ENCODE measurements at places on chromosomes 2 and 18.

GRCh38 chr2:24024996-24025663, 15.2 kb downstream of the MFSD2B start:
- DNase-seq, result no peak

GRCh38 chr2:43818761-43819160, 19.9 kb downstream of the ABCG5 start:
- no peak for DNase-seq

DNA sequence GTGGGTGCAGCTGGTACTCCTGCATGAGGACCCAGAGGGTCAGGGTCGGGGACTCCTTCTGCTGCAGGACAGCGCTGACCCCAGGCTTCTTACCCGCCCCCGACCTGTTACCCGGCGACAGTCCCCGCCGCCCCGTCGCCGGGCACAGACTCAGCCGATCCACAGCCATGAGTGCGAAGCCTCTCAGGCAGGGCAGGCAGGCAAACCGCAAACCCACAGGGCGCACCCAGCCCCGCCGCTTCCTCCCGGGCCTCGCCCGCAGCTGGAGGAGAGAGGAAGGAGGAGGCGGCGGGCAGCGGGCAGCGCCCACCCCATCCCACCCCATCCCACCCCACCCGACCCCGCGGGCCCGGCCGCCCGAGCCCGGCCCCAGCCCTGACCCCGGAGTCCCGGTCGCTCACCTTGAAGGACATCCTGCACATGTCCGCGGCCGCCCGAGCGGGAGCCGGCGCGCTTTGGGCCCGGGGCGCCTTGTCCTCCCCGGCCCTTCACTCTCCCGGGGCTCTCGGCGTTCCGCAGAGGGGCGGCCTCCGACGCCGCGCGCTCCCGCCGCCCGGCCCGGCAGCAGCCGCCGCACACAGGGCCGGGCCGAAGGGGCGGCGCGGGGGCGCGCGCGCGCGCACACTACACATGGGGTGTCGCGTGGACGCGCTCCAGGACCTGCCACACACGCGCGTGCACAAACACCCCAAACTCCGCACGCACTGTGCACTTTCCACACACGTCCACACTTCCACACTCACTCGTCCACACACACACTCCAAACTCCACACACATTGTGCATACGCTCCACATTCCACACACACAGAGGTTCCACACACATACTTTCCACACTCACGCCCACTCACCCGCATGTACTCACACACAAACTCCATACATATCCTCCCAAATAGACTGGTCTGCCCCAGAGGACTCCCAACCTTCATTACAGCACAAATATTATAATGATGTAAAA, at the start of gene ANKRD29:
Gene ANKRD29, minus strand, starts transcription at position 603 of the 955 bp plus-strand sequence. Its CDS starts 181 bp downstream, at position 422.
- peak; percentile 7 for DNase-seq

- no peak for DNase-seq
These were observed 1335.8 kb upstream of the CDH2 start for GRCh38 chr18:29512761-29513160.

DNA sequence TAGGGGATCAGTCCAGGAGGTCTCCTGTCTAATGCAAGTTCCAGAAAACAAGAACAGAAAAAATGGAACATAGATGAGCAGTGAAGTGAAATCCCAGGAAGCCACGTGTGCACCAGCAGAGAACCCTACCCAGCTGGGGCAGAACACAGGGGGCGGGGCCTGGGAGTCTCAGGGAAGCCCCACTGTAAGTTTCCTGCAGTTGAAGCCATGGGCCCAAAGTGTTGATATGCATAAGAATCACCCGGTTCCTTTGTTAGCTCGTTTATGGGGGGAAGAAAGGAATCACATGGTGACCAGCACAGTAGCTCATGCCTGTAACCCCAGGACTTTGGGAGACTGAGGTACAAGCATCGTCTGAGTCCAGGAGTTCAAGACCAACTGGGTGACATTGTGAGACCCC, 131.3 kb downstream of the INO80D start:
- no peak for DNase-seq

DNA sequence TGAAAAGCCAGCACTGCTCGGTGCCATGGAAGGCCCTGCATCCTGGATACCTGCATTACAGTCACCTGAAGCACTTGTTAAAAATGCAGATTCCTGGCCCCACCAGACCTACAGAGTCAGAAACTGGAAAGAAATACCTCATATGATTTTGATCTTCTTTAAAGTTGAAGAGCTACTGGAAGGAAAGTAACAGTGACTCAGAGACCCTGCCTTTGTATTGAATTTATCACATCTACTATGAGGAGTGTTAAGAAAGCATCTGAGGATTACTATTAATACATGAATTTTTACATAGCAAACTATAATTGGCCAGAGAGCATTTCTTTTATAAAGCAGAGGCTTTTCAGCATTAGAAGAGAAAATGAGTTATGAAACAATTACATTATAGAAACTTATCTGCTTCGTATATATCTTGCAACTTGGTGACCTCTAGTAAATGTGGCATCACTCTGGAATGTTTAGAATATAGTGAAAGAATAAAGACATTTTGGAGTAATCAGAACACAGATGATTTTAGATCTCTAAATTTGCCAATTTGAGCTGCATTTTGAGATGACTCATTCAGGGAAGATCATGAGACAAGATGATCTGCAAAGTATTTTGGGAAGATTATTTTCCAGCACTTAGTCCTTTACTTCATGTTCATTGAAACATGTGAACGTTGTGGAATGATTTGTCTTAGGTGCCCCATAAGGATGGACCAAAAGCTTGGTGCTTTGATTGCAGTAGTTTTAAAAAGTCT, 12.2 kb downstream of the PTPRM start:
- no peak for DNase-seq

DNA sequence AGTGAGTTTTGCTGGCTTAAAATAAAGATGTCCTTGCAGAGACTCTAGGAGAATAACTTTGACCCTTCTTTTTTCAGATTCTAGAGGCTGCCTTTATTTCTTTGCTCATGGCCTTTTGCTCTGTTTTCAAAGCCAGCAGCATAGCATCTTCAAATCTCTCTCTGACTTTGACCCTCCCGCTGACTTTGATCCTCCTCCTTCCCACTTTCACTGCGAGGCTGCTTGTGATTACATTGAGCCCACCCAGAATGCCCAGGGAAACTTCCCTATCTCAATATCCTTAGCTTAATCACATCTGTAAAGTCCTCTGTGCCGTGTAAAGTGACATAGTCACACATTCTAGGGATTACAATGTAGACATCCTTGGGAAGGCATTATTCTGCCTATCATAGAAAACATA, 23.9 kb downstream of the TACR1 start:
- DNase-seq, result no peak

DNA sequence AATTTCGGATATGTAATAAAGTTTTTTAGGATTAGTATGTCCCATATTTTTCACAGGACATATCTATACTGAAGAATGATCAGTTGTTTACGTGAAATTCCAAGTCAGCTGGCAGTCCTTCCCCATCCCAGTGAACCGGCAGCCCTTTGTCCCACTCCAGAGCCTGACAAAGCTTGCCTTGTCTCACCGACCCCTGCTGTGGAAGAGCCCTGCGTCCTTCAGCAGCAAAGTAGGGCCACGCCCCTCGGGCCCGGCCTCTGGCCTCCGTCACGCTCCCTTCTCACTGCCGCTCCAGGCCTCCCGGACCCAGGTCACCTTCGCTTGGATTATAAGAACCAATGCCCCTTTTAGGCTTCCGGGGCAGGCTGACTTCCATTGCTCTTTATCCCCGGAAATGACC, 89.8 kb upstream of the TGIF1 start:
- no peak for DNase-seq

GRCh38 chr2:170277951-170278350, 100.0 kb downstream of the MYO3B start:
- DNase-seq, result no peak

- DNase-seq, result peak; percentile 54
These were observed 147.6 kb upstream of the HDAC4 start for GRCh38 chr2:239548451-239548871.

- no peak for DNase-seq
These were observed 837 bp upstream of the ACSL3 start for GRCh38 chr2:222859786-222860612.

GRCh38 chr2:214489702-214490101, 78.8 kb downstream of the VWC2L start:
- no peak for DNase-seq

- DNase-seq, result no peak
These were observed 52.2 kb downstream of the SMAD7 start for GRCh38 chr18:48898521-48898920.

- DNase-seq, result no peak
These were observed 58.4 kb upstream of the EML4 start for GRCh38 chr2:42110641-42111322.

- no peak for DNase-seq
These were observed 20.7 kb downstream of the SLC4A3 start for GRCh38 chr2:219648176-219648575.

DNA sequence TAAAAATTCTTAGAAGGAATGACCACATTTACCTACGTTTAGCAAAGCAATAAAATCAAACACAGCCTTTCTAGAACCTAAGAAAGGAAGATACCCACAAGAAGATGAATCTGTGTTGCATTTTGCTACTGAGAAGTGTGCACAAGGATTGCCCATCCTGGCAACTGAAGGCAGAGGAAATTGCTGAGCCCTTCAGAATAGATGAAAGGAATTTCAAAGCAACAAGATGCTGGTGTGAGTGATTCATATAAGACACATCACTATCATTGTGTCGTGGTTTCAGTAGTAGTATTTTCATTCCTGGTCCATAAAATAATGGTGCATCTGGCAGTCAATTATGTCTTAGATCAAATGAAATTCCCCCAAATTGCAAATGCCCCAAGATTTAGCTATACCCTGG, 48.4 kb upstream of the ANKRD44 start:
- no peak for DNase-seq

GRCh38 chr2:99106913-99107312, 34.6 kb upstream of the C2orf15 start:
- DNase-seq, result no peak

- DNase-seq, result no peak
These were observed 20.7 kb upstream of the TLK1 start for GRCh38 chr2:171181064-171182049.

DNA sequence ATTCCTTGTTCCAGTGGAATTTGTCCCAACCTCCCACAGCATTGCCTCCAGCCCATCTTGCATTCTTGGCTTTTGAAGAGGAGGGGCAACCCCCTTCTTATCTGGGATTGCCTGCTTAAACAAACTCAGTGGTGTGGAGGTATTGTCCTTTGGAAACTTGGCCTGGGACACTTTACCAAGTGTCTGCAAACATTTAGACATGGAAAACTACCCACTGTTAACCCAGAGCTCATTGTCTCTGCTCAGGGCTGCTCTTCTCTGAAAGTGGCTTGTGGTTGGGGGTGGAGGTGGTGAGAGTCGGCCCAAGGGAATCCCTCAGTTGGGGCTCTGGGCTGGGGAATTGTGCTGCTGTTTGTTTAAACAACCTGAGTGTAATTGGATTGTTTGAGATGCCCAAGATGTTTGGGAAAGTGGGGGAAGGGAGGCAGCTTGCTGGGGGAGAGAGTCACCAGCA, 178.3 kb upstream of the GATA6 start:
- DNase-seq, result no peak

GRCh38 chr2:61950571-61951315, 45.3 kb downstream of the COMMD1 start:
- DNase-seq, result no peak

DNA sequence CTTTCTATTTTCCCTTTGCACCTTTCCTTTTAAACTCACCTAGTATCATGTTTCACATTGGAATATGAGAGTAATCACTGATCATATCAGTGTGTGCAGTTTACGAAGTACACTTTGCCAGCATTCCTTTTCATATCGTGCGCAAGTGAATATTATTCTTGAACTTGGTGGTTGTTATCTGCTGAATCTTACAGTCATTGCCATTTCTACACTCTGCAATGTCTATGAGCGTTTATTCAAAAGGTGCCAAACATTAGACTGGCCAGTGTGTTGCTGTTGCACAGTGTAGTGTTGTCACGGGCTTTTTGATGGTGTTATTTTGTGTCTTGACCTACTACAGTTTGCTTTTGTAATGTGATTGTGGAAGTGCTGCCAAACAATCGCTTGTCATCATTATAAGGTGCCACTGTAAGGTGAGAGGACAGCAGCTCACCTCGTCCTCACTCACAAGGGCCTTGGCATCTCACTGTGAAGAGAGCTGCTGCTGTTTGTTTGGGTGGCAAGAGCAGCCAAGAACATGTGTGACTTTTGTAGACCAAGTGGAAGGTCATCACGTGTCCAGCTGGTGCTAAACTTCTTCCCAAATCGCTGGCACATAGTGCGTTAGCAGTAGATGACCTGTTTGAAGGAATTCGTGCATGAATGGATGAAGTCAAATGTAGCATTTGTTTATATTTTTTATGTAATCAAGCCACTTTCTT, 113.3 kb downstream of the MYO1B start:
- DNase-seq, result no peak

DNA sequence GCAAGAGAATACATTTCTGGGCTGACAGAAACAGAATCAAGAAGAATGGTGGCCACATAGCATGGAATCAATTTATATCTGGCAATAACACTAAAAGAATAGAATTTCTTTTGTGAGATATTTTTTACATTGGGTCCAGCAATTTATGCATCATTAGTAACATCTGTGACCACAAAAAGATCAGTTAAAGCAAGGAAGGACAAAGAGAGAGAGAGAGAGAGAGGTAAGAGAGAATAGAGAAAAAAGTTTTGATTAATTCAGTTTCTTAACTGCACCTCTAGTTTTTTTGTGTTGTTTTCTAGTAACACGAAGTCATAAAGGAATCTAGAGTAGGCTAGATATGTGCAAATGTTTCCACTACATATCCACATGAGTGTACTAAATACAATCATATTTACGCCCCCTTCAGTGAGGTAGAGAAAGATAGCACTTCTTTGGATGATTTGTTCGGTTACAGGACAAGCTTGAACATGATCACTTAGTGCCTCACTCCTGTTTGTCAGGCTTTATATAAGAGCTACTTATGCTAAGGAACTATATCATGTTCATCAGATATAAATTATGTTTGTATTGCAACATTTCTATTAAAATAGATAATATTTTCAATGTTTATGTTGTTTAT, 247.4 kb upstream of the COL3A1 start:
- no peak for DNase-seq

DNA sequence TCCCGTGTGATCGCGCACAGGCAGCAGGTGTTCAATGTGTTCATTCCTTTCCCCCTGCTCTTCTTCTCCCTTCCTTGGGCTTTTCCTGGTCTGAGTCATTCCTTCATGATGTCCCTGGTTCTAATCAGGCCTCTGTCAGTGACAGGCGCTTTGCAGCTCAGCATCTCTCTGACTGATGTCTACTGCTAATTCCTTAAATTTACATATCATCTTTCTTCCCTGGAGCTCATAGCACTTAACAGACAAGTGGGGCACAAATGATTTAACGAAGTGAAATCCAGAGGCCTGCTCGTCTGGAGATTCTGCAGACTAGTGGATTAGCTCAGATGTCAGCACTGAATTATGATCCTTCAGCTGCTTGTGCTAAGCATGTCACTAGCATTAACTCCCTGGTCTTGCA, 77.9 kb downstream of the NRP2 start:
- DNase-seq, result no peak

GRCh38 chr2:4445821-4446220, 742.4 kb downstream of the DCDC2C start:
- no peak for DNase-seq

Measured in activated CD8-positive, alpha-beta memory T cell treated with anti-CD3 and anti-CD28 coated beads for 48 hours (primary cell).